ENCODE measurements at places on chromosomes 7 and 10. TPM values are rescaled to one million over a fixed set of nuclear protein-coding genes. Genes with fewer than 3 reads are reported as not detected.

Gene SCART1
- total RNA-seq = 3.7 TPM

Gene WDFY4
- total RNA-seq = 7.0 TPM

Gene LIPN
- total RNA-seq = not detected

GRCh38 chr10:15141136-15142054 lies 27.1 kb downstream of the NMT2 start:
- no peak for DNase-seq

Gene SPAG6
- total RNA-seq = 0.59 TPM

Gene TMEM178B
- total RNA-seq = 0.88 TPM

- DNase-seq = no peak
These were observed 70.4 kb upstream of the ATRNL1 start for GRCh38 chr10:115022733-115023132.

Gene ASB15
- total RNA-seq = not detected

DNA sequence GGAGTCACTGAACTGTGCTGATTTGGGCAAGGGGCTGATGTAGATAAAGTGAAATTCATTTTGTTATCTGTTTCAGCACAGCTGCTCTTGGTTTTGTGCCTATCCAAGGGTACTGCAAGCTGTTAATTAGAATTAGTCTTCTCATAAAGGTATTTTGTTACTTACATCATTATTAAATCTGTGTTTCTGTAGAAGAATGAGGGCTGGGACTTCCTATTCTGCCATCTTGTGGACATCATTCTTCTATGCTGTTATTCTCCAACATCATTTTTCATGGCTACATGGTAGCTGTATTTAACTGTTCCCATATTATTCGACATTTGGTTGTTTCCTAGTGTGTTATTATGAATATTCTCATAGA lies 76.2 kb upstream of the CCDC71L start:
- no peak for DNase-seq

- DNase-seq = no peak
These were observed 27.3 kb downstream of the SMKR1 start for GRCh38 chr7:129529643-129530042.

DNA sequence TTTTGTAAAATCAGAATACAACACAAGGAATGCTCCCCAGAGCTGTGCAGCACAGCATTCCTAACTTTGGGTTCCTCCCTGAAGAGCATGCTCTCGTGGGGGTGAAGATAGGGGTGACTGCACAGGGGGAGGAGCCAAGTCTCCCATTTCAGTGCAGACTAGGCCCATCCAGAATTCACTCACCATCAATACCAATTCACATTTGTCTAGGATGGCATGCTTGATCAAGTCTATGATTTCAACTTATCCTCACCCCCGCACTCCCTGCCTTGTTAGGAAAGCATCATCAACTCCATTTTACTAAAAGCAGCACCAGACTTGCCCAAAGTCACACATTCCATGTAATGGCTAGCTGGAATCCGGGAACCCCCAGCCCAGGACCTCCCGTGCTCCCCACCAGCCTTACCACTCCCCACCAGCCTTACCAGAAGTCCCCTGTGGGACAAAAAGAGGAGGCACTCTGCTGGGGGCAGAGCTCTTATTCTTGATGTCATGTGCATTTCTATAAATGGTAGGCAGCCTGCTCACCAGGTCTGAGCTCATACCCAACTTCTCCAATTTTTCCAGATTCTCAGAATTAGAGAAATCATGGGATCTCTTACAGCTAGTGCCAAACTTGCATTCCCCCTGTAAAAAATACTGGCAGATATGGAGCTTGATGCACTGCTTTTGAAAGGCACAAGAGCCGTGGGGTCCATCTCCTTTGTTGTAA lies 6.2 kb downstream of the PARP12 start:
- no peak for DNase-seq

GRCh38 chr7:155263051-155263450 lies 34.6 kb upstream of the INSIG1 start:
- no peak for DNase-seq

DNA sequence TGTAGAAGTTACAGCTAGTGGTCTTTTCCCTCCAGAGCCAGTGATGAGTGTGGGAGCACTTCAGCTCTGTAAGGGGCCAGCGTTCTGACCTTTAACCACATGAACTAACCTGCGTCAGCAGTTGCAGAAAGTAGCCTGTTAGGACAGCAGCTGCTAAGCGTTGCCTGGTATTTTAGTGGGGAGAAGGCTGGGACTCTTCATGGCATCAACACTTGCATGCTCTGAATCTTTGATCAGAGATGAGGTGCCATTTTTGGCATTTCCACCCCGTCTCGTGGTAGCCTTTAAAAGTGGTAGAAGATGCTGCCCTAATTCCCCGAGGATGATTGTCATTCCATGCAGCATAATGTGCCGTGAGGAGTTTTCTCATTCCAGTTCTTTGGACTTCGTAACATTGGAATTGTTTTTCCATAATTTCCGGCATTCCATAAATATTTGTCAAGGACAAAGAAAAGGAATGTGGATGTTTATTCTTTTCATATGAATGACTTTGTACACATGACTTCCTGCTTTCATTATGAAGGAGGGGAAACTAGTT lies 92.2 kb downstream of the AVL9 start:
- no peak for DNase-seq

DNA sequence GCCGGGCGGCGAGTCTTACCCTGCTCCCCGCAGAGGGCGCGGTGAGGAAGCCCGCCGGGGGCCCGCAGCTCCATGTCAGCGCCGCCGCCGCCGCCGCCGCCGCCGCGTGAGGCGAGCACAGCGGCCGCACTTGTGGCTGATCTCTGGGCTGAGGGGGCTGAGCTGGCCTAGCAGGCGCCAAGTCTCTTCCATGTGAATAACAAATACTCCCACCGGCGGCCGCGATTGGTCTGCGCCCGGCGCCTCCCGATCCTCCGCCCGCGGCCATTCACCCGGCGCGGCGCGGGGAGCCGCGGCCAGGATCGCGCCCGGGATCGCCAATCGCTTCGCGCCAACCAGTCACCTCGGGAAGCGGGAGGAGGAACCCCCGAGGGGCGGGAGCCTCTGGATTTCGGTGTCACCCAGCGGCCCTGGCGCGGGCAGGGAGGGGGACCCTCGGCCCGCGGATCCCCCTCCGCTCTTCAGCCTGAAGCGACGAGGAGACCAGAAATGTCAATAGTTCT lies at the start of gene GRM8:
Gene GRM8, minus strand, starts transcription at position 164 of the 503 bp plus-strand sequence.
- DNase-seq = no peak

Gene CYP2E1
- 3.4 TPM for total RNA-seq

DNA sequence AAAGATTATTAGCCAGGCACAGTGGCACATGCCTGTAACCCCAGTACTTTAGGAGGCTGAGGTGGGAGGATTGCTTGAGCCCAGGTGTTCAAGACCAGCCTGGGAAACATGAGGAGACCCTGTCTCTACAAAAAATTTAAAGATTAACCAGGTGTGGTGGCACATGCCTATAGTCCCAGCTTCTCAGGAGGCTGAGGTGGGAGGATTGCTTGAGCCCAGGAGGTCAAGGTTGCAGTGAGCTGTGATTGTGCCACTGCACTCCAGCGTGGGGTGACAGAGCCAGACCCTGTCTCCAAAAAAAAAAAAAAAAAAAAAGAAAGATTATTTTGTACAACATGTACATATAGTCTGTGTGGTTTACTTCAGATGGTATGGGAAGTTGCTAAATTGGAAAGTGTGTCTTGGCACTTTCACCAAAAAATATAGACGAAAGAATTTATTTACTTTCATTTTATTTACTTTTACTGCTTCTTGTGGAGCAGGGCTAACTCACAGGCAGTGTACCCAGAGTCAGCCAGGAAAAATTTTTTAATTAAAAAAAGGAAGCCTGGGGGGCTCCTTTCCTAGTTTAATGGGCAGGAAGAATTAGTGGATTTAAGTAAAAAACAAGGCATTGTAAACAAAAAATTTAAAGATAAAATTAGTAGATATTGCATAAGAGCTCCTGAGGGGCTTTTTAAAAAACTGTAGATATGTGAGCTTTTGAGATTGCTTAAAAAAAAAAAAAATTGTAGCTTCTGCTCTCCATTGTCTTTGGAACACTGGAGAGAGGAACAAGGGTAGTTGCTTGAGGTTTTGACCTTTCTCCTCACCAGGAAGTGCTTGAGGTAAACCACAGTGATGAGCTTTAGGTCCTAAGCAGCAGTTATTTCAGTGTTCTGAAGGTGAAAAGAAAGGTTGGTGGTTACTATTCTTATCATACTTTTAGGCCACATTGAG lies 44.6 kb upstream of the VDAC2 start:
- DNase-seq = no peak

Gene CD36
- 2,026 TPM for total RNA-seq

Gene CREB5
- 17.3 TPM for total RNA-seq

Gene TPST1
- total RNA-seq = 34.4 TPM

GRCh38 chr7:48611993-48612392 lies 312.4 kb upstream of the CDC14C start:
- DNase-seq = no peak

GRCh38 chr7:5302577-5302976 lies 19.8 kb downstream of the SLC29A4 start:
- no peak for DNase-seq

- DNase-seq = peak; percentile 56
These were observed 57.6 kb downstream of the MMRN2 start for GRCh38 chr10:86899670-86900276.

Gene C10orf67
- total RNA-seq = not detected

Gene WEE2
- total RNA-seq = not detected

Gene MYH16
- not detected for total RNA-seq

DNA sequence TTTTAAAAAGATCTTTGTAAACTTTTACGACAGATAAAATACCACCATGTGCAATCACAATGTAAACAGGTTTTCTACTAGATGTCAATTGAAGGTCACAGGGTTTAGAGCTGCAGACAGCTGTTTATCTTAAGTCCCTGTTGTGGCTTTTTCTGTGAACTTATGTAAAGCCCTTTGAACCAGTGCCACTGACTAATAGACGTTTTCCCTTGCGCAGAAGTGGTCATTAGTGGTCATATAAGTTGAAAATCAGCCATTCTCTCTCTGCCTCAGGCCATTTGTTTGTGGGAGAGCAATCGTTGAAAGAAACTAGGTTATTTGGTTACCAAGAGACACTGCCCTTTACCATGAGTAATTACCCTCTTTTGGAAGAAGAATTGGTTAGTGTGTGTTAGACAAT lies 23.9 kb downstream of the CACNB2 start:
- DNase-seq = no peak

DNA sequence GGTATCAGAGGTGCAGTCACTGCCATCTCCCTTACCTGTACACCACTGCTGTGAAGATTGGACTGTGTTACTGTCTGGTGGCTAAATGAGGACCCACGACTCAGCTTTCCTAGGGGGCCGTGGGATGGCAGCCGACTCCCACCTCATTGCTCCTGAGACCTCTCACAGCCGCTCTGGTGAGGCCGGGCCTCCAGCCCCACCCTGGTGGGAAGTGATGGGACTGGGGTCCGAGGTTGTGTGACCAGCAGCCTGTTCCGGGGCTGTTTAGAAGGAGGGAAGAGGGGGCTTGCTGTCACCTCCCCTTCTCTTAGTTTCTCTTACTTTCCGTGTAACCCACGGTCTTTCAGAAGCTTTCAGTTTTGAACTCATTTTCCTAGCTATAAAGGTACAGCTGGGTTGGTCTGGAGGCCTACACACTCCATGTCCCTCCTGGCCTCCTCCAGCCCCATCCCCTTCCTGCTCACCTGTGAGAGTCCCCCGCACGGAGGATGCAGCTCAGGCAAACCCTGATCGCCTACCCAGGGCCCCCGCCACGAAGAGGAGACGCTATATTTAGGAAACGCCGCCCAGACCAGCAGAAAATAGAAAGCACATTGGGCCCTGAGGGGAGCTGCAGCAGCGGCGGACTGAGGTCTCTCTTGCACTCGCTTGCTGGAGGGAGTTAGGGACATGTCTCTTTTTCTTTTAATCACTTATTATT lies 4.6 kb downstream of the EMX2 start:
- DNase-seq = no peak

Gene GRID2IP
- 0.88 TPM for total RNA-seq

DNA sequence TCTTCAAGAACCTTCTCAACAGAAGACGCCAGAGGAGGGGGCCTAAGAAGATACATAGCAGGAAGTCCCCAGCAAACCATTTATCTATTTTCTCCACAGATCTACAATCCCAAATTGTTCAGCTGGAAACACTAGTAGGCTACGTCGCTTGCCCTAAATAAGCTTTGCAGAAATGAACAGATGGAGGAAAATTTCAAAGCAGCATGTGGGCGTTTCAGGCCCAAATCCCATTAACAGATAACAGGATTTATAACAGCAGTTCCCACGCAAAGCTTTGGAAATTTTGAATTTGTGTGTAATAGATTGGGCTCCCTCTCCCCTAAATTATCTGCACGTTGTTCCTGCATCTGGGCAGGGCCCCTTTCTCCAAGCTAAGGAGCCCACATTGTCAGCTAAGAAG lies 60.6 kb upstream of the FRMD4A start:
- DNase-seq = no peak

GRCh38 chr10:35364808-35365207 lies 28.5 kb downstream of the CCNY start:
- no peak for DNase-seq

GRCh38 chr7:8629504-8629903 lies 196.1 kb downstream of the NXPH1 start:
- DNase-seq = no peak

GRCh38 chr7:157687158-157687557 lies 350.4 kb downstream of the DNAJB6 start:
- DNase-seq = no peak

DNA sequence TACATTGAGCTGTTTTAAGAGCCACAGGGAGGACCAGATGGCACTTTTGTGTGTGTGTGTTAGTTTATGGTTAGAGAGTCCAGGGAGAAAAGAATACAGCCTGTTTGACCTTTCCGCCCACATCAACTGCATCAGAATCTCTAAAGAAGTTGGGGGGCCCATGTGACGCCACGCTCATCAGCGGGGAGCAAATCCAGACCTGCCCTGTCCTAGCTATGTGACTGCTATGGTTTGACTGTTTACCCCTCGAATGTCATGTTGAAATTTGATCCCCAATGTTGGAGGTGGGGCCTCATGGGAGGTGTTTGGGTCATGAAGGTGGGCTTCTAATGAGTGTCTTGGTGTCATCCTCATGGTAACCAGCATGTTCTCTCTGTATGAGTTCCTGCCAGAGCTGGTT lies 128.0 kb downstream of the ADRA2A start:
- DNase-seq = no peak

GRCh38 chr7:42227541-42227935 lies 9.5 kb downstream of the GLI3 start:
- no peak for DNase-seq

Gene OR2A42
- 0.15 TPM for total RNA-seq

Gene PRSS37
- total RNA-seq = not detected

- DNase-seq = no peak
These were observed 37.4 kb upstream of the PDGFA start for GRCh38 chr7:556837-557557.

Gene SYNPO2L
- 0.15 TPM for total RNA-seq

- DNase-seq = no peak
These were observed 164.0 kb downstream of the FANK1 start for GRCh38 chr10:126060261-126060931.
